ENCODE measurements at places on chromosomes 2 and 18.

GRCh38 chr18:76314015-76314414 lies 181.0 kb downstream of the ZNF516 start:
- DNase-seq = no peak

DNA sequence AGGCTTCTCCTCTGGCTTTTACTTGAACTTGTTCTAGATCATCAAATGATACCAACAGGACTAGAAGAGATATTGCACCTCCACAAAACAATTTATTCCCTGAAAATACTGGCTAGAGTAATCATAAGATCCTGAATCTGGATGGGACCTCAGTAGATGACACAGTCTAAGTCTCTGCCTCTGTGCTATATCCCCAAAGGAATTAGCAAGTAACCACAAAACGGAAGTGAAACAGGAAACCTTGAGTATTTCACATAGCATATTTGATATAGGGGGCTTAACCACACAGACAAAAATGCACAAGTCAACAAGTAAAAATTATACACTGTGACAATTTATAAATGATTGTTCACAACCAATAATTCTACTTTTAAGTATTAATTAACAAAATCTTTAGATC lies 456.9 kb upstream of the TNP1 start:
- peak; percentile 87 for DNase-seq

DNA sequence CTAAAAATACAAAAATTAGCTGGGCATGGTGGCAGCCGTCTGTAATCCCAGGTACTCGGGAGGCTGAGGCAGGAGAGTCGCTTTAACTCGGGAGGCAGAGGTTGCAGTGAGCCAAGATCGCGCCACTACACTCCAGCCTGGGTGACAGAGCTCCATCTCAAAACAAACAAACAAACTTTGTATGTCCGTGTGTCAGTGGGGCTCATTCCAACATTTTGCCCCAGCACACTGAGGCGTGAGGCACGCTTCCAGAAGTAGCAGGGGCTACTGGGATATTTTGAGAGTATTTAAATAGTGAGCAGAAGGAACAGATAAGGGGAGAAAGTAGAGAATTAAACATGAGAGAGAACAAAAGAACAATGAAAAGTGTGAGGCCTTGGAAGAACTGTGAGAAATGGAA lies 83.3 kb upstream of the TANK start:
- no peak for DNase-seq

DNA sequence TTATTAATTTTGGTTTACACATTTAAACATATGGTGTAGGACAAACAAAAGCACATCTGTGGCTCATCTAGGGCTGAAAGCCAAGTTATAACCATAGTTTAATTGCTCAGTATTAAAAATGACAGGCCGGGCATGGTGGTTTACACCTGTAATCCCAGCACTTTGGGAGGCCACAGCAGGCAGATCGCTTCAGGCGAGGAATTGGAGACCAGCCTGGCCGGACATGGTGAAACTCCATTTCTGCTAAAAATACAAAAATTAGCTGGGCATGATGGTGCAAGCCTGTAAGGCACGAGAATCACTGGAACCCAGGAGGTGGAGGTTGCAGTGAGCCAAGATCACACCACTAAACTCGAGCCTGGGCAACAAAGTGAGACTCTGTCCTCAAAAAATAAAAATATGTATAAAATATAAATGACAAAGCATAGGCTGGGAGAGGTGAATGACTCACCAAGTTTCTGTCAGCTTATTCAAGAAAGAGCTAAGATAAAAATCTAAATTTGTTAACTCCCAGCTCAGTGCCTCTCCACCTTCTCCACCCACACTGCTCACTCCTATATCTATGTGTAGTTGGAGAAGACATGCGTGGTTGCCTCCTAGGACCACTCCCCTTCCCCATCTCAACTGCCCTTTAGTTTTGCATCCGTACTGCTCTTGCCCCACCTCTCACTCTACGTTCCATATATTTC lies 79.2 kb upstream of the PID1 start:
- no peak for DNase-seq

- DNase-seq = no peak
These were observed 39.9 kb downstream of the TGFA start for GRCh38 chr2:70513738-70514137.

GRCh38 chr2:235471186-235471747 lies 22.6 kb upstream of the AGAP1 start:
- DNase-seq = no peak

DNA sequence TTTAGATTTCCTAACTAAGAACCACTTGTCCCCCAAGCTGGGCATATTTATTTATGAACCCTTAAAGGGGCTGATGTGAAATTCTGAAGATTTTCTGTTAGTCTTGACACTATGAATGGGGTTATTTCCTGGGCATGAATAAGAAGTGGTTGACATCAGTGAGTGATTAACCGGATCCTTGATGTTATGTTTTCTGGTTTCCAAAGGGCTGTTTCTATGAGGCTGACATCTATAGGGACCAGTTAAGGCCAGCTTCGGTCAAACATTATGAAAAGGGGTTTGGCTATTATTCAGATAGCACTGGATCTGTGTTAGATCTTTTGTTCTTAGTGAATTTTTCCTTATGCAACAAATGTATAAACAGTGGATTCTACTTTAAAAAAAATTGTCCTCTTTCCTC lies 443.7 kb upstream of the SPRED2 start:
- DNase-seq = no peak

DNA sequence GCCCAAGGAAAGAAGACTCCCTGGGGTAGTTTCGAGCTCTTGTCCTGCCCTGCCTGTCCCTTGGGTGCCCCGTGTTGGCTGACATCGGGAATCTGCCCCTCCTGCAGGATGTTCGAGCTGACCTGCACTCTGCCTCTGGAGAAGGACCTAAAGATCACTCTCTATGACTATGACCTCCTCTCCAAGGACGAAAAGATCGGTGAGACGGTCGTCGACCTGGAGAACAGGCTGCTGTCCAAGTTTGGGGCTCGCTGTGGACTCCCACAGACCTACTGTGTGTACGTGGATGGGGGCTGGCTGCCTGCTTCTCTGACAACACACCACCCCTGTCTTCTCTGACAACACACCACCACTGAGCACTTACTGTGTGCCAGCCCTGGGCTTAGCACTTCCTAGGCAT lies 210.8 kb downstream of the DYSF start:
- no peak for DNase-seq

- no peak for DNase-seq
These were observed 66.5 kb upstream of the TMEM200C start for GRCh38 chr18:5961828-5962150.

DNA sequence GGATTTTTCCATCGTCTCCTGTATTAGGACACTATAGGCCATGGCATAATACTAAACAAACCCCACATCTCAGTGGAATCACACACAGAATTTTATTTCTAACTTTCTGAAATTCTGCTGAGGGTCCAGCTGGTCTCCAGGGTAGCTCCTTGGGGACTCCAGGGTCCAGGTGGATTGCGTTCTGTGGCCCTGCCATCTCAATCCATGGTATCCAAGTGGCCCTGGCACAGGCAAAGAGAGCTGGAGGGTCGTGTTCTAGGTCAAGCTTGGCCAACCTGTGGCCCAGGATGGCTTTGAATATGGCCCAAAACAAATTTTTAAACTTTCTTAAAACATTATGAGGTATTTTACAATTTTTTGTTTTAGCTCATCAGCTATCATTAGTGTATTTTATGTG lies 134.6 kb downstream of the CTIF start:
- DNase-seq = no peak
